ENCODE measurements at places on chromosomes 2 and 18.

DNA sequence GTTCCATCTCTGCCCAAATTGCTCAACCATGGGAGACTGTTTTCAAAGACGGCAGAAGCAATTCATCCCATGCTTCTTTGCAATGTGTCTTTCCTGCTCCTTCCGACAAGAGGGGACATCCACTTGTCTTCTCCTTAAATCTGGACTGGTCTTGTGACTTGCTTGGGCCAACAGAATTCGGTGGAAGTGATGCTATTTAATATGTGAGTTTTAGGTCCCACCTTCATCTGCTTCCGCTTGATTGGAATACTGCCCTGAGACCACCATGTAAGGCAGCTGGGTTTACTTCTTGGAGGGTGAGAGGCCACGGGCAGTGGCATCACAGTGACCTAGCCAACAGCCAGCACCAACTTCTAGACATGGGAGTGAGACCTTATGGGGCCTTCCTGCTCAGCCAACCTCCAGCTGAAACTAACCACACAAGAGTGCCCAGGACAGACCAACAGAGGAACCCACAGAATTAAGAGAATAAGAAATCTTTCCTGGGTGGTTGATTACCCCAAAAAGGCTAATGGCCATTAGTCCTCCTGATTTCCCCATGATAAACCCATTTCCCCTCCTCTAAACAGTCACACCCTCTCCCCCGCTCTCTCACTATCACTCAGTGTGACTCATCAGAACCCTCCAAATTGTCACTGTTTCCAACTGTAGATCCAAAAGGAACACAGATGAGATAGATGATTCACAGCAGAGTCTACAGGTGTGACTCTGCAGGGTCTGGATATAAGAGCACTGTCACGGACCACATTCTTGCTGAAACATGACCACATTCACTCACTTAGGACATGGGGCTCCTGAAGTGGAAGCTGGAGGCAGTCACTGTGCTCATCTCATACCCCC is 16.2 kb upstream of the RHOB start:
- H3K4me1 ChIP-seq, result peaks cover 12% of the 10 kb centered on the region
- no peak overlapping the region for H3K27ac ChIP-seq
- H3K27me3 ChIP-seq, result peaks cover 3% of the 10 kb centered on the region
- H3K36me3 ChIP-seq, result no peaks in the 10 kb centered on the region

DNA sequence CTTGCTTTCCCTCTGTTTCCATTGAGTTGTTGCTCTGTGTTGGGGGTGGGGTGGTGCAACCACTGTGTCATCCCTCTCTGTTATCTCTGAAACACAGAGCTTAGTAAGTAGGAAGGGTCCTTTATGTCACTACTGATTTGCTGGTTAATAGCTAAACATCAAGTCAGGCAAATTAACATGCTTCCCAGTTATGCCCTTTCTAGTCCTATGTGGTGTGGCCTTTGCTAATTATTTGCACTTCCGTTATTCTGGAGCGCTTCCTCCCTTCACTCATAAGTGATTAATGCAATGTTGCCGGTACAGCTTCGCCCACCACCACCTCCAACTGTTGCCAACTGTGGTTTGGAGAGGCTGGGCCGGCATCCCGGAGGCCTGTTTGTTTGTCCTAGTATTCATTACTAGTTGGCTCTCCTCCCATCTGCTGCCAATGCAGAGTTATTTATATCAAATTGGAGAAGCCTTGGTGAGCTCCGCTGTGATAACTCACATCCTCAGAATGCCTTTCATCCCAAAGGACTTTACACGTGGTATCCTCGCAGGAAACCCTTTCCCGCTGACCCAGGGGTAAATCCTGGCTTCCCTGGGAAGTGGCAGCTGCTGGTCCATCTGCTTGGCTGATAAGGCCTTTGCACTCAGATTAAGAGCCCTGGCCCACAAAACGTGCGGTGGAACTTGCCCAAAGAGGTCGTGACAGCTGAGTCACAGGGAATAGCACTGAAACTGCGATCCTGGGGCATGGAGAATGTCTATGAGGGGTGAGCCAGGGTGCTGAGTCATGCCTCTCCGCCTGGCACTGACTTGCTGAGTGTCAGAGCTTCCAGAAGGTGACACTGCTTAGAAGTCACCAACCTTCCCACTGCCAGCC is 72.0 kb upstream of the ZCCHC2 start:
- no peaks in the 10 kb centered on the region for H3K27me3 ChIP-seq
- no peak overlapping the region for H3K27ac ChIP-seq
- no peak for DNase-seq
- no peaks in the 10 kb centered on the region for H3K36me3 ChIP-seq

- H3K4me1 ChIP-seq, result peaks cover 24% of the 10 kb centered on the region
- H3K4me3 ChIP-seq, result peak overlapping the region; percentile 62
- no peaks in the 10 kb centered on the region for H3K36me3 ChIP-seq
- H3K27ac ChIP-seq, result peak overlapping the region; percentile 63
- peaks cover 13% of the 10 kb centered on the region for H3K27me3 ChIP-seq
- no peak for DNase-seq
Measured at GRCh38 chr2:75416420-75417342, 144.1 kb downstream of the EVA1A start.

- peaks cover 25% of the 10 kb centered on the region for H3K4me1 ChIP-seq
- H3K27me3 ChIP-seq, result peaks cover 39% of the 10 kb centered on the region
- no peak overlapping the region for H3K27ac ChIP-seq
- peaks cover under 1% of the 10 kb centered on the region for H3K36me3 ChIP-seq
- peak overlapping the region; percentile 70 for H3K4me3 ChIP-seq
Measured at GRCh38 chr2:9950521-9951271, 797 bp upstream of the GRHL1 start.

- no peak for DNase-seq
- H3K27me3 ChIP-seq, result peaks cover 28% of the 10 kb centered on the region
- H3K36me3 ChIP-seq, result no peaks in the 10 kb centered on the region
- H3K27ac ChIP-seq, result peak overlapping the region; percentile 62
- H3K4me1 ChIP-seq, result peaks cover 3% of the 10 kb centered on the region
Measured at GRCh38 chr2:130726614-130727180, 2.2 kb upstream of the GPR148 start.

GRCh38 chr2:67259556-67260342 is 137.4 kb upstream of the ETAA1 start:
- H3K27ac ChIP-seq, result no peak overlapping the region
- H3K27me3 ChIP-seq, result no peaks in the 10 kb centered on the region
- H3K4me1 ChIP-seq, result peaks cover 1% of the 10 kb centered on the region
- DNase-seq, result no peak
- no peaks in the 10 kb centered on the region for H3K36me3 ChIP-seq

DNA sequence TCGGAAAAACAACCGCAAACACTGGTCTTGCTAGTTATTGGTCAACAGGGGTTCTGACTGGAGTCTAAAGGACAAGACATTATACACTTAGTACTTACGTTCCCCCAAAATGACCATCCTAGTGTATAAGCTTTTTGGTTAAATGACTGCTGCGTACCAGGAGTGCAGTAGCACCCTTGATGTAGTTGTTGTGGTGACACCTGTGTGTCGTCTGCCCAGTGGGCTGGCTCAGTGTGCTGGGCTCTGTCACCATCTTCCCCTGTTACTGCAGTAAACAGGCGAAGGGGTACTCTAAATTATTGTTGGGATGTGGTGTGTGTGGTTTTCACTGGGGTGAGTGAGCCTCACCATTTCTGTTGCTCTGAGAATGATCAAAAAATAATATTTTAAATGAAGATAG is 76.2 kb downstream of the MAPRE2 start:
- DNase-seq, result no peak
- H3K27me3 ChIP-seq, result no peaks in the 10 kb centered on the region
- peaks cover 22% of the 10 kb centered on the region for H3K4me1 ChIP-seq
- H3K36me3 ChIP-seq, result no peaks in the 10 kb centered on the region

Measured in progenitor cell of endocrine pancreas (in vitro differentiated cells).